Esophagus mucosa (tissue), 1 donor: ENCODE measurements at places on chromosomes 4 and X. TPM values are rescaled to one million over a fixed set of nuclear protein-coding genes. Genes with fewer than 3 reads are reported as not detected.

- ATAC-seq = peak; percentile 63
Observed at GRCh38 chr4:77126809-77127208, 30.2 kb upstream of the CCNG2 start.

DNA sequence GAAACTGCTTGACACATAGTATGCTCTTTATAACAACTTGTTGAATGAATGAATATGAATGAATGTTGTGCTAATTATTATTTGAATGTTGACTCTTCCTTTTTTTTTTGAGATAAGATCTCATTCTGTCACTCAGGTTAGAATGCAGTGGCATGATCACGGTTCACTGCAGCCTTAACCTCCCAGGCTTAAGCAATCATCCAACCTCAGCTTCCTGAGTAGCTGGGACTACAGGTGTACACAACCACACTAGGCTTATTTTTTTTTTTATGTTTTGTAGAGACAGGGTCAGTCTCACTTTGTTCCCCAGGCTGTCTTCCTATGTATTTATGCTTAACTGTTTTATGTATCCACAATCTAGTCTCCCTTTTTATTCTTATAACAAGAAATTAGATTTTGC is 114.7 kb upstream of the WDFY3 start:
- no peak for ATAC-seq

Gene ARR3
- not detected for total RNA-seq

Gene CENPI
- total RNA-seq = 3.9 TPM

Gene XK
- 2.7 TPM for total RNA-seq
